ENCODE measurements at places on chromosomes 1 and 21.
A peak's percentile ranks its signal among the peaks of the same experiment; 100 is the strongest.

DNA sequence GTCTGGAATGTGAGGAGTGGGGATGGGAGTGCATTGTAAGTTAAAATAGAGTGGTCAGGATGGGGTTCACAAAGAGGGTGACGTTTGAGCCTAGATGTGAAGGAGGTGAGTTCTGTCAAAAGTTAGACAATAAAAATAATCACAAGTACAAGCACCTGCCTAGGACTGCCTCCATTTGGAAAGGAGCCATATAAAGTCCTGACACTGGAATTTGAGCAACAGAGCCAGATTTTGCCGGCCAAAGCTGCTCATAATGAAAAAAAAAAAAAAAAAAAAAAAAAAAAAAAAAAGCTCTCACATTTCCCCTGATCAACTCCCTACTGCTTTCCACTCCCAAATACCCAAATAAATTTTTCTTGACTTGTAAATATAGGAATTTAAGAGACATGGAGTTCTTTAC lies 4.1 kb downstream of the PALMD start:
- DNase-seq = no peak

GRCh38 chr1:87130438-87130837 lies 198.2 kb upstream of the LMO4 start:
- DNase-seq = no peak

- DNase-seq = no peak
Observed at GRCh38 chr1:162736184-162736583, 54.3 kb upstream of the HSD17B7 start.

- DNase-seq = no peak
Observed at GRCh38 chr1:10694274-10694632, 102.2 kb downstream of the CASZ1 start.

DNA sequence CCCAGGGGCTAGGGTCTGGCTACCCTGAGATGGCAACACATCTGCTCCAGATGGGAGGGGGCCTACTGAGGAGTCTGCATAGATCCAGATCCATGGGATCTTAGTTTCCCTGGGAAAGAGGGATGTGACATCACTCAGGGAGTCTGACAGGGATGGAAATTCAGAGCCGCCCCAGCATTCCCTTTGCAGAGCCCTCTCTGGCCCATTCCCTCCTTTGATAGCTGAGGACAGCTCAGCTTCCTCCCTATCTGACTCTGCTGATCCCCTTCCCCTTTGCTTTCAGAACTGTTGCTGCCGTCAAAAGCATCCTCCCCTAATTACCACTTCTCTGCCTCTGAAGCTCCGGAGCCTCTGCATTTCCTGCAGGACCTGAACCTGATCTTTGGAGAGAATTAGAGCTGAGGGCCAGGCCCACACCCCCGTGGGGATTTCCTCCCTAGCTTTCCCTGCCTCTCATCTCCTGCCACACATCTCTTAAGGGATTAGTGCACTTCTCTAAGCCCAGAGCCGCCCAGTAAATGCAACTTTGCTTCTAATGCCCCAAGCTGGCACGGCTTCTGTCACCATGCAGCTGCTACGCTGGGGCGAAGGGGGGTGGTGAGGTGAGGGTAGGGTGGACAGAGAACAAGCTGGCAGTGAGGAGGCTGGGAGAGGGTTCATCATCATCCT lies 9.5 kb upstream of the ASCL5 start:
- DNase-seq = no peak

- DNase-seq = no peak
Observed at GRCh38 chr1:197234581-197234980, 33.5 kb upstream of the CRB1 start.

GRCh38 chr1:87513966-87514660 lies 185.4 kb downstream of the LMO4 start:
- no peak for DNase-seq

DNA sequence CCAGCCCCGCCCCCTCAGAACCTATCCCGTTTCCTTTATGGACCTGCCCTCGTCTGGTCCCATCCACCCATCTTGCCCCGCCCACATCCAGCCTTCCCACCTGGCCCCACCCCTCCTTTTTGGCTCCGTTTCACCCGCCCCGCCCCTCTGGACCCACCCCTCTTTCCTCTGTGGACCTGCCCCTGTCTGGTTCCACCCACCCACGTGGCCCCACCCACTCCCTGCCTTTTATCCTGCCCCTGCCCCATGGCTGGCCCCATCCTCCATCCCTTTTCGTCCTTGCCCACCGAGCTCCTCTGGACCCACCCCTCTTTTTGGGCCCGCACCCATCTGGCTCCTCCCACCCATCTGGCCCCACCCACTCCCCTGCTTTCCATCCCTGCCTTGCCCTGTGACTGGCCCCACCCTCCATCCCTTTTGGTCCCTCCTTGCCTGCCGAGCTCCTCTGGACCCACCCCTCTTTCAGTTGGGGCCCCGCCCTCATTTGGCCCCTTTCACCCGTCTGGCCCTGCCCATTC lies 177.3 kb downstream of the CAMTA1 start:
- peak; percentile 68 for DNase-seq

Data from HT1080 (cell line).